Stimulated activated CD4-positive, alpha-beta T cell treated with anti-CD3 and anti-CD28 coated beads, TNF-alpha, amount 100 ng/mL, for 24 hours (primary cell): ENCODE measurements at places on chromosomes 4 and X.

DNA sequence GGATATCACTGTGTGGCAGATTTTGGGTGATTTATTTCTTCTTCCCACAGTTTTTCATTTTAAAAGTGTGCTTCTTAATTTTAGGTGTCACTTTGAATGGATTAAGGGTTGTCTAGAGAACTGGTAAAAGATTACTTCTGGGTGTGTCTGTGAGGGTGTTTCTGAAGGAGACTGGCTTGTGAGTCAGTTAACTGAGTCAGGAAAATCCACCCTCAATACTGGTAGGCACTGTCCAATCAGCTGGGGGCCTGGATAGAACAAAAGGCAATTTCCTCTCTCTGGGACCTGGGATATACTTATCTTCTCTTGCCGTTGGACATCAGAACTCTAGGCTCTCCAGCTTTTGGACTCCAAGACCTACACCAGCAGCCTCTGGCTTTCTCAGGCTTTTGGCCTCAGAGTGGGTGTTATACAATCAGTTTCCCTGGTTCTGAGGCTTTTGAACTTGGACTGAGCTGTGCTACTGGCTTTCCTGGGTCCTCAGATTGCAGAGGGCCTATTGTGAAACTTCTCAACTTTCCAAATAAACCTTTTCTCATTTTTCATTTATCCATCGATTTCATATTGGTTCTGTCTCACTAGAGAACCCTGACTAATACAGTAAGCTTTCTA is 413.1 kb downstream of the GBA3 start:
- DNase-seq, result no peak

GRCh38 chr4:106486533-106486932 is 118.0 kb upstream of the GIMD1 start:
- DNase-seq, result no peak

GRCh38 chrX:154795016-154795415 is 10.3 kb downstream of the MPP1 start:
- DNase-seq, result no peak

GRCh38 chr4:163707873-163708272 is 213.4 kb downstream of the TMA16 start:
- no peak for DNase-seq

DNA sequence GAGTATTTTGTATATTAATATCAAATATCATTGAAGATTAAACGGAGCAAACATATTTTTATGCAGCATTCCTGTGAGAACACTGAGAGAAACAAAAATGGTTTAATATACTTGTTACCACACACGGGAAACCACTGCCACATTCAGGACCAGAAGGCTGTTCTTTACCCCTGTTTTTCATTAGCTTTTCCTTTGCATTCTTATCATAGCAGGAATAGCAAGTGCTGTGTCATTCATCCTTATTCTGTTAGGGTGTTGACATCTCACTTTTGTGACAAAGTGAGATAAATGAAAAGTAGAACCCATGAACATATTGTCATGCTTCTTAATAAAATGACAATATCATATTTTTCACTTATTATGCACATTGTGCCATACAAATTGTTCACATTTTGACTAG is 212.4 kb upstream of the NDST4 start:
- no peak for DNase-seq

DNA sequence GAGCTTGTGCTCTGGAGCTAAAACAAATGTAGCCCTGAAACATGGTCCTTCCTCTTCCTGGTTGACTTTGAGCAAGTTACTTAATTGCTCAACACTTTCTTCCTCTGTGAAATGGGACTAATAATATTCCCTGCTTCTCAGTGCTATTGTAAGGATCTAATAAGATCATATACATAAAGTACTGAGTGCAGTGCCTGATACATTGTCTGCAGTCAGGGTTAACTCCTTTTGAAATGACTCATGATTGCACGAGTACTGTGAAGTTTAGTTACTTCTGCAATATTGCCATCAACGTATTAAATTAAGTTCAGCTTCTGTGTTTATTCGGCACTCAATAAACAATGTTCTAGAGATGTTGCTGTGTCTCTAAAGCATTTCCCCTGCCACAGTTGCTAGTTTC is 91.8 kb upstream of the HPRT1 start:
- DNase-seq, result no peak

- no peak for DNase-seq
Measured at GRCh38 chrX:131985526-131986049, 37.5 kb upstream of the STK26 start.
